Stimulated activated CD4-positive, alpha-beta T cell treated with anti-CD3 and anti-CD28 coated beads, Interleukin-15, amount 100 ng/mL, for 1 hour (primary cell): ENCODE measurements at places on chromosomes 3 and 15.

DNA sequence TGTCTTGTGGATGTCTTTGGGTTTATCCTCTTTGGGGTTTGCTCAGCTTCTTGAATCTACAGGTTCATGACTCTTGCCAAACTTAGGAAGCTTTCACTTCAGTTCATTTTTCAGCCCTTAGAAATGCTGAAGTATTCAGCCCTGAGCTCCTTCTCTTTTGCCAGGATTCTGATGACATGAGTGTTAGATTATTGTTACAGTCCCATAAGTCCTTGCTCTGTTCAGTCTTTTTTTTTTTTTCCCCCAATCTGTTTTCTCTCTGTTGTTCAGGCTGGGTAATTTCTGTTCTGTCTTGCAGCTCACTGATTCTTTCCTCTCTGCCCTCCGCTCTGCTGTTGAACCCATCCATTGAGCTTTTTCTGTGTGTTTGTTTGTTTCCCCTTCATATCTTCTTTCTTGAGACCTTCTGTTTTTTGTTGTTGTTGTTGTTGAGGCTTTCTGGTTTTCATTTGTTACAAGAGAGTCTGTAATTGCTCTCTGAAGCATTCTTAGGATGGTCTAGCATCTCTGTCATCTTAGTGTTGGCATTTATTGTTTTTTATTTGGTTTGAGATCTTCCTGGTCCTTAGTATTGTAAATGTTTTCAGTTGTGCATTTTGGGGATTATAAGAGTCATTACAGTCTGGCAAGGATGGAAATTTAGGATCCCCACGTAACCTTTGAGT is 18.4 kb downstream of the LRCH3 start:
- DNase-seq, result no peak

DNA sequence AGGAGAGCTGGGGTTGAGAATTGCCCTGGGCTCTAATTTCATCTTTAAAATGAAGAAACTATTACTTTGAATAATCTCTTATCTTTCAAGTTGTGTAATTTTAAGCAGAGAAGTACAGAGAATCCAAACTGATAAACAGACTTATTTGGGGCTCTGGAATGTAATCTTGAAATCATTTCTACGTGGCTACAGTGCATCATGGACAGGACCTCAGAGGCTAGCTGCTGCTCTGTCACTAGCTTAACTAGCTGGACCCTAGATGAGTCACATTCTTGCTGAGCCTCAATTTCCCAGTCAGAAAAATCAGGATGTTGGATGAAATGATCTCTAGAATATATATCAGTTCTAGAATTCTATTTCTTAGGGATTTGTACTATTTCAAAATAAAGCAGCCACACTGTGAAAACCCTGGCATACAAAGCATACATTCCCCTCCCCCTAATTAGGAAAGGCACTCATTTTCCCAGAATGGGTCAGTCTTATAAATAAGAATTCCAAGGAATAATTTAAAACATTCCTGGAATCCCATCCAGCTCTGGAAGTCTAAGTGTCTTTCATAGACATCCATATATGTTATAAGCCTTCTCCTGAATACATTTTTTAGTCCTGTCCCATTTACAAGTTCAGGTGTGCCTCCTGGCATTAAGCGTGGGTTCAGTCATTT is 47.2 kb downstream of the RASGRP1 start:
- no peak for DNase-seq

GRCh38 chr3:59247402-59247841 is 197.6 kb upstream of the CFAP20DC start:
- no peak for DNase-seq

DNA sequence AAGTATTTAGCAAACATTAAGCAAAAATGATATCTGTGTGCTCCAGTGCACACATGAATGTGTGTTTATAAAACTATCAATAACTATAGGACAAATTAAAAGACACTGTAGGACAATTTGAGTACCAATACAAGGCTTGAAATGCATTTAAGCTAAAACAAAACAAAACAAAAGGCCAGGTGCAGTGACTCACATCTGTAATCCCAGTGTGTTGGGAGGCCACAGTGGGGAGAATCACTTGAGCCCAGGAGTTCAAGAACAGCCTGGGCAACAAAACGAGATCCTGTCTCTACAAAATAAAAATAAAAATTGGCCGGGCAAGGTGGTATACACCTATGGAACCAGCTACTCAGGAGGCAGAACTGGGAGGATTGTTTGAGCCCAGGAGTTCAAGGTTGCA is 50.7 kb downstream of the CSNK1G1 start:
- no peak for DNase-seq

DNA sequence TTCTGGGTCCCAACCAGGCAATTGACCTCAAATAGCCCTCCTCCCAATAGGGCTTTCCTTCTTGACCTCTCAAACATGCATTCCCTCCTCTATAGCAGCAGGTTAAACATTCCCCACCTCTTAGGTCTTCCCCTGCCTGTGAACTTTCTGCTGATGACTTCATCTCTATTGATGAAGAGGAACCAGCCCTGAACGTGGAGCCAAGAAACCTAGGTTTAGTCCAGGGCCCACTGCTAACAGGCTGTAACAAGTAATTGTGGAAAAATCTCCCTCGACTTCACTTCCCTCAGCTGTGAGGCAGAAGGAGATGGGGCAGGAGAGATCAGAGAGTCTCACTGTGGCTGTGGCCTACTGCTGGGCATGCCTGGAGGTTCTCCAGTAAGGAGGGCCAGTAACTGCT is 24.7 kb downstream of the ILDR1 start:
- no peak for DNase-seq

DNA sequence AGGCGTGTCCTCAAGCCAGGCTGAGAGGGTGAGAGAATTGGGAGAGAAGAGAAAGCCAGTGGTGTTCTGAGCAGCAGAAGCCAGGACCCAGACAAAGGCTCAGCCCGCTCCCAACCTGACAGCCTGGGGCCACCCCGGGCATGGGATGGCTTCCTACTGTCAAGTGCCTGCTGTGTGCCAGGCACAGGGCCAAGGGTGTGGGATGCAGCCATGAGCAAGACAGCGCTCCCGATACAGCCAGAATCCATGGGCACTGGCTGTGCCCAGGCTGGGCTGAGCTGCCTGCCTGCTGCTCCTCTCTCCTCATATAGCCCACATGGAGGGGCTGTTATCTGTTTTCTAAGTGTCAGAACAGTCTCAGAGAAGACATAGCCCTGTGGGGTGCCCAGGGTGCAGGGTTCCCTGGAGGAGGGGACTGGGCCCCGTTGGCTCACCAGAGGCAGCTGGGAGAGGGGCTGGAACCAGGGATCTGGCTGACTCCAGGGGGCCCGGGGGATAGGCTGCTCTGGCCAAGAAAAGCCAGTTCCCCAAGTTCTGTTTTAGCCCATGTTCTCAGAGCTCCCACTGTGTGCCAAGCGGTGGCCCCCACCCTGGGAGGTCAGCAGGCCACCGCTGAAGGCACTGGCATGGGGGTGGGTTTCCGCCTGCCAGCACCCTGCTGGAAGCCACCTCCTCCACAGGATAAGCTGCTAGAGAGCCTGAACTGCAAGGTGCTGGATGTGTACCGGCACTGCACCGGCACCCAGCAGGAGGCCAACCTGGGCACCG is 39.0 kb downstream of the CFAP100 start:
- DNase-seq, result no peak

- no peak for DNase-seq
Measured at GRCh38 chr3:20543535-20544226, 357.7 kb upstream of the SGO1 start.

- DNase-seq, result no peak
Measured at GRCh38 chr15:92611995-92612745, 43.4 kb downstream of the FAM174B start.

GRCh38 chr3:53725387-53725995 is 120.7 kb downstream of the CHDH start:
- DNase-seq, result no peak

GRCh38 chr3:40186508-40186907 is 123.0 kb upstream of the EIF1B start:
- no peak for DNase-seq

DNA sequence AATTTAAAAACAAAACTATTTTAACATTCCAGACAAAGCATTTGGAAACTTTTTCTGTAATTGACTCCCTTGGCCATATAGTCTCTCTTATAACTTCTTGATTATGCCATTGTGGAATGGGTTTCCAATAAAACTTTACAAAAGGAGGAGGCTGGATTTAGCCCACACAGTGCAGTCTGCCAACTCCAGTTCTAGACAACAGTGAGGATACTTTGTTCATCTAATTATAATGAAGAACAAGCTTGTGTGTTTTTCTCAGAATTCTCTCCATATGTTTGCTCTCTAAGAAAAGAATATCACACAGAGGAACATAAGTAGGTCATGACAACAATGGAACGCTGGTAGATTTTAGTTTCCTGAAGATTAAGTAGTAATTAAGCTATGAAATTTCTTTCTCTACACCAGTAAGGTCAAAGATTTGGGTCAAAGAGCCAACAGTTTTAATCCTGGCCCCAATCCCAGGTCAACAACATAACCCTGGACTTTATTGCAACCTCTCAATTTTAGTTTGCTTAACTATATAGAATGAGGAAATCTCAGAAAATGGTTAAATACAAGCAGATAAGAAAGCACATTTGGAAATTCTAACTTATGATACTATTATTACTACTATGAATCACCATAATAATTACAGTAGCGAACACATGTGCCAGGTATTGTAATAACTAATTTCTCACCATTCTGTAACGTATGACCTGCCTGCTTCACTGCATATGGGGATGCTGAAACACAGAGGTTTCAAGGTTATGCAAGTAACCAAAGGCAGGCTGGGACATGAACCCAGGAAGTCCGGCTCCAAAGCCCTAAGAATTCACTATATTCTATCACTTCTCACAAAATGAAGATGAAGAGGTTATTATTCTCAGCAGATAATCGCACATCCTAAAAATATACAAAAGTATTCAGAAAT is 65.7 kb downstream of the TJP1 start:
- no peak for DNase-seq

- DNase-seq, result no peak
Measured at GRCh38 chr3:146342989-146343388, 92.1 kb upstream of the PLSCR4 start.

DNA sequence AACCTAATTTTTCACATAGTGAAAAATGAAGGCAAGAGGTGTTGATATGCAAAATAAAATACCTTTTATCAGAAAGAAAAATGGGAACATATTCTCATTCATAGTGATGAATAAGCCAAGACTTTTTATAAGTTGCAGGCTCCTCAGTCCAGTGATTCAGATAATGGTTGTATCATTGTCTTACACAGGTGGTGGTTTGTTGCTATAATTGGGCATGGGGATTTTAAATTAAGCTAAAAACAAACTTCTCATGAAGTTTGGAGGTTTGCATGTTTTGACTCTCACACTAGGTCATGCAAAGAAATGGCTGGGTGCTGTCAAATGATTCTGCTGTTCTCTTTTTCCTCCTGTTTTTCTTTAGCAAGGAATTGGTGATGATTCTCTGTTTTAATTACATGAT is 60.8 kb upstream of the SKIL start:
- DNase-seq, result no peak

DNA sequence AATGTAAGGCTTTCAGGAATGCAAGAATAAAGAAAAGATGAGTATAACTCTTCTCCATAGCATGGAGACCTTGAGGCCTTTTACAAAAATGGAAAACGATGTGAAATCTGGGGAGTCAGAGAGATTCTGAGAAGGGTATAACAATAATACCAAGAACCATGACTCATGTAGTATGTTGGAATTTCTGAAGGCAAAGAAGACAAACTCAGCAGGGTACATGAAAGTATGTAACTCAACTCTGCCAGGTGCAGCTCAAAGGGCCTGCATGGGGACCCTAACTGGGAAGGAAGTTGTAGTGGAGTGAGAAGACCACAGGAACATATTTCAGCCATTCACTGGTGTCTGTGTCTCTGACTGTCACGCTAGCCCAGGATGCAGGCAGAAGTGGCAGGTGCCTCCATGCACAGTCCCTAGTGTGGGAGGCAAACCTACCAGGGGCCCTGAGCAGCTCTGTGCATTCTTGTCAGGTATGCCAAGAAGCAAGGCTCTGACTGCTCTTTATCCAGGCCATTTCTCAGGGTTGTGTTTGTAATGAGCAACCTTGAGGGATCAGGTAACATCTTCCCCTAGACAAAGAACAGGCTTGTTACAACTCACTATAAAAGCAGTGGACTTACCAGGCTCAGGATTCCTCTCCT is 57.2 kb downstream of the GPR156 start:
- no peak for DNase-seq

- no peak for DNase-seq
Measured at GRCh38 chr3:60025096-60026050, 975.5 kb upstream of the CFAP20DC start.

DNA sequence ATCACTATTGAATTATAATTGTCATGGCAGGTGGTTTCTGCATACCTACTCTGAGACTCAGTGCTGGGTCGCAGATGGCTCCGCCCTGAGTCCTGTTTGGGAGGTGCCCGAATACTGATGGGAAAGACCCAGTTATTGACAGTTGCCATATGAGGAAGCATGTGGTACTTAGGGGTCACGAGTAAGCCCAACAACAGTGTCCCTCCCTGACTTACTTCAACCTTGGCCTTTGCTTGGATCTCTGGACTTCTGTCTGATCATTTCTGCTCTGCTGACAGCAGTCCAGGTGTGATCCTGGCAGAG is 16.8 kb downstream of the MRAS start:
- DNase-seq, result no peak

DNA sequence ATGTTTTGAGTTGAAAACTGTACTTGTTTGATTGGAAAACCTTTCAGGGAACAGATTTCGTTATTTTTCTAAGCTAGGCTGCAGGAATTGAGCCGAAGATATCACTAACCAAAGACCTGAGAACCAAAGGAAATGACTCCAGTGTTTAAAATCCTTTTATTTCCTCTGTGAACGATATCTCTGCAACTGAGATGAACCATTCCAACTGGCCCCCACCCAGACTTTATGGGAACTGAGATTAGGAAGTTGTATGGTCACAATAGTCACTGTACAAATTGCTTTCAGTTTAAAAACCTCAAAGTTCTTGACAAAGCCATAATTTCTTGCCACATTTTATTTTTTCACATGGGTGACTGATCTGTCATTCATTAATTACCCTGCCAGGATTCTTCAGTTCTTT is 232.4 kb downstream of the RBMS3 start:
- DNase-seq, result no peak

- DNase-seq, result no peak
Measured at GRCh38 chr3:195259154-195259474, 11.8 kb downstream of the XXYLT1 start.

DNA sequence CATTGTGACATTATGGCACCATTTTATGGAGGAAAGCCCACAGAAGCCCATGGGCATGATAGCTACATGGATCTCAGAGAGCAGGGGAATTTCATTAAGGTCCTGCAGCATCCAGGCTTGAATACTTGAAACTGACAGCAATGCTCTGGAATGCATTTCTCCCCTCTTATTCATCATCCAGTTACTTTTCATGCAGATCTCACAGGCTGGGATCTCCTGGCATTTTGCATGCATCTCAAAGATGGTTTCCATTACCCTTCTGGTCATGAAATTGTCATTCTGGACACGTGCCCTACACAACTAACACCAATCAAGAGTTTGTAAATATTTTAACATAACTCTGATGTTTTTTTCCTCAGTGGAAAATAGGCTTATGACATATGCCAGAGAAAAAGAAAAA is 32.4 kb downstream of the VGLL3 start:
- no peak for DNase-seq

DNA sequence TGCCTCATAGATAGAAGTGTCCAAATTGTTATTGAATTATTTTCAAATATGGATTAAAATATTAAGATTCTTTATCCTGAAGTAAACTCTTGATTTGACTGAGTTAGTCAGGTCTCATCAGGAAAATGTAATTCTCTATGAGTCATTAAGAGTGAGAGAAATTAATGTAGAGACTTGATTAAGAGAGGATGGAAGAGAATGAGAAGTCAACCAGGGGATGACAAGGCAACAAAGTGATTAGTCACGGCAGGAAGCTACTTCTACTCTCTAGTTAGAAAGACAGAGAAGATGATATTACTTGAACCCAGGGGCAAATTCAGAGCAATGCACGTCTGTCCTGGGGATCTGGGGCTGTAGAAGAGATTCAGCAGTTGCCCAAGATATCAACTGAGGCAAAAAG is 202.5 kb downstream of the LSAMP start:
- no peak for DNase-seq
